ENCODE measurements at places on chromosomes 7 and 10.

GRCh38 chr10:27564880-27565279, 60.8 kb downstream of the RAB18 start:
- no peak for DNase-seq

DNA sequence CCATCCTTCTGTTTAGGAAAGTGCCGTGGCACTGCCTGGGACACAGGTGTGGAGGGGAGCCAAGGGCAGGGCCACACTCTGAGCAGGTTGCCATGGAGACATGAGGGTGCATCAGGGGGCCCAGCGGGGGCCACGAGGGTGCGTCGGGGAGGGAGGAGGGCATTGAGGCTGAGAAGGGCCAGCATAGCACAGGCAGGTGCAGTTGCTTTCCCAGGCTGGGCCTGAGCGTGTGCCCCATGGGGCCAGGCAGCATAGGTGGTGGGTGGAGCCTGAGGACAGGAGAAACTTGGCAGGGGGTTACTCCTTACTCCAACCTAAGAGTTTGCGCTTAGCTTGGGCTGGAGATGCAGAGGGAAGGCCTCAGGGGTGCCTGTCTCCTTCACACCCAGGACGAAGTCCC, 15.2 kb downstream of the YKT6 start:
- no peak for DNase-seq

DNA sequence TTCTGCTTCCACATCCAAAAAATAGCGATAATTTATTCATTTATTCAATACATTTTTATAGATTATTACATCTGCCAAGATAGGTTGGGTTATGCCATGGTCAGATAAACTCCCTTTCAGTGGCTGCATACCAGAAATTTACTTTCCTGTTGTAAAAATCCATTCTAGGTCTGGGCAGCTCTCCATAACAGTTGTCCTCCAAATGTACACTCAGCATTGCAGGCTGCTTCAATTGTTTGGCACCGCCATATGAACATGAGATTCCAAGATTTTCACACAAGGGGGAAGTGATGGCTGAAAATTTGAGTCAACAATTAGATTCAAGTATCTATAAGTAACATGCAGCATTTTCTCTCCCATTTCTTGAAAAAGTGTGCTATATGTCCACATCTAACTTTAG, 568.7 kb downstream of the ETV1 start:
- no peak for DNase-seq

DNA sequence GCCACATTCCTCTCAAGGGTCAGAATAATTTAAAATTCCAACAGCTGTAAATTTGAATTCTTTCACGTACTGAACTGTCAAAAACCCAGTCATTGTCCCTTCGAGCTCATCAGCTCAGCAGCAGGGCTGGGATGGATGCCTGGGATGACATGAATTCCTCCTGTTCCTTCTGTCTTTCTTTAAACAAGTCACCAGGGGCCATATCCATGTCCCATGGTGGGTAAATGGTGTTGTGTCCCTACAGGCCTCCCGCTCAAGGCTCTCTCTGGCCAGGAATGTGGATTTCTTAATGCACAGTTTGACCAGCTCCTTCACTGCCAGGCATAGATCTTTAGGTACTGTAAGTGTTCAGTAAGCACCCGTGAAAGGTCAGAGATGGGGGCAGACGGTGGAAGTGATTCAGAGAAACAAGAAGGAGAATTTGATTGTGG, 13.8 kb upstream of the TECPR1 start:
- DNase-seq, result no peak

DNA sequence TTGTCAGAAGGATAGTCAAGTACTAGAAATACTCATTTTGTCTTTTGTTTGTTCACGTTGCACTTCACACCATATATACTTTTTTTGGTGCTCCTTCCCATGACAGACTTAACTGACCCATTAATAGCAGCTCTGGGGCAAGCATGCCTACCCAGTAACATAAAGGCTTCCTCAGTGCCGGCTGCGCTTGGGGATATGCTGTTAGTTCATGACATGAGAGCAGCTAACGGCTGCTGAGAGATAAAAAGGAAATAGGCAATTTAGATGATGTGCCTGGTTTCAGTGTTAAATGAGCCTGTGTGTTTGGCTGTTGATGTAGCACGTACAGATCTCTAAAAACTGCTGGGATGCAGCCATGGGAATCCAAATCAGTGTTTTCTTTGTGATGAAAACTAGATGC, 86.4 kb downstream of the TAX1BP1 start:
- DNase-seq, result no peak

DNA sequence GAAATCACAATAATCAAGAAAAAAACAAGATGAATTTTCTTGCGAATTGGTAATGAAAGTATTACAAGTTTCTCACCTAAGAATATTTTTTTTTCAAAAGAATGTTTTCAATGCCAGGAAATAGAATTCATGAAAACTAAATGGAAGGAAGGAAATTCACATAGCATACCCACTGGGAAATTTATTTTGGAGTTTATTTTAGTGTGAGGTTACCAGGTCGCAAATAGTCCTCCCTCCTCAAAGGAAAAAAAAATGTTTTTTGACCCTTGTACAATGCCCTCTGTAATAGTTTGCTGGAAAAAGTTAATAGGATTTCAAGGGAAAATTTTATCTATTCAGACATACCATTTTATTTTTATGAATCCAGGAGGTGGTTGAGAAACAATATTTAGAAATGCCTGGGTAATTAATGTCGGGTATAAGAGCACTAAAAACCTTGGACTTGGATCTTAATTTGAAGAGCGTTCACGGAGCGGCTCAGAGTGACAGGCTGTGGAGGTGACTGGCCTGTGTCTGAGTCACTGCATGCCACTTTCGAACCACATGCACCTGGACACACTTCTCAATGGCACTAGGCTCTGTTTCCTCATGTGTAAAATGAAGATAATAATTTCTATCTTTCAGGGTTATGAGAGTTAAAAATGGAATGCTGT, 28.2 kb downstream of the CUBN start:
- DNase-seq, result no peak

DNA sequence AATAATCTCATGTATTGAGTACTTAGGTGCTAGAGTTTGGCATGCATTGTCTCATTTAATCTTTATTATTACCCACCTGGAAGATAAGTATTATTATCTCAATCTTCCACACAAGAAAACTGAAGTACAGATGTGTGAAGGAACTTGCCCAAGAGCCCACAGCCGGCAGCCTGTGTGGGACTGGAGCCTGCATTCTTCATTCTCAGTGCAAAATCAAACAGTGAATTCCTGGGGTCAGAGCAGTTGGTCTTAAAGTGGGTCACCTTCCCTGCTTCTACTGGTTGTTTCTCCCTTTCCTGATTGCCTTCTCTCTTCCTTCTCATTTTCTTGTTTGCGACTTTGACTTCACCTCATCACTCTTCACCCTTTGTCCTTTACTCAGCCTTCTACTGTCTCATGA, 144.7 kb upstream of the LYZL1 start:
- DNase-seq, result no peak

GRCh38 chr7:5646846-5647245, 134.6 kb downstream of the RNF216 start:
- DNase-seq, result peak; percentile 62

- no peak for DNase-seq
Observed at GRCh38 chr7:112386619-112387018, 63.6 kb upstream of the IFRD1 start.

- no peak for DNase-seq
Observed at GRCh38 chr10:110093722-110094121, 85.9 kb downstream of the ADD3 start.

DNA sequence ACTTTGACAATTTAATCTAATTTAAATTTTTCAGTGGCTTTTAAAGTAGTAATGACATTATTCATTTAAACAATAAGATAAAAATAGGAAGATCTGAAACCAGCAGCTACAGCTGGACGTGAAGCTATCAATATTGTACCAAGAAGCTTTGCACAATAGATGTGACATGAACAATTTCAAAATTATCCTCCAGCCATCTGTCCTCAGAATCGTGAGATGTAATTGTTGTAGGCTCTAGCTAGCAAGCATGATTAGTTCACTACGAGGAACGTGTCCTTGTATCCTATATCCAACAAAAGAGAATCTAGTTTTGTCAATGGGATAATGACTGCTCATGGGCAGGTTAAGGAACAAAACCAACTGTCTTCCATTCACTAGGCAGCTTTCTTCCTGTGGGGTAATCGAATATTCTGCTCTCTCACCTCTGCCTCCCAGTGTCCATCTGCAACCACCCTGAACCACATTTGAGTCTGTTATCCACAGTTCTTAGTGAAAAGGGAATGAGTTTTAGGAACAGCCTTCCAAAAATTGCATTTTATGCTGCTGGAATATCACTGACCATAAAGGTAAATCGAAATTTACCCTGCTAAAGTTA, 247.3 kb downstream of the PARD3 start:
- DNase-seq, result peak; percentile 71

DNA sequence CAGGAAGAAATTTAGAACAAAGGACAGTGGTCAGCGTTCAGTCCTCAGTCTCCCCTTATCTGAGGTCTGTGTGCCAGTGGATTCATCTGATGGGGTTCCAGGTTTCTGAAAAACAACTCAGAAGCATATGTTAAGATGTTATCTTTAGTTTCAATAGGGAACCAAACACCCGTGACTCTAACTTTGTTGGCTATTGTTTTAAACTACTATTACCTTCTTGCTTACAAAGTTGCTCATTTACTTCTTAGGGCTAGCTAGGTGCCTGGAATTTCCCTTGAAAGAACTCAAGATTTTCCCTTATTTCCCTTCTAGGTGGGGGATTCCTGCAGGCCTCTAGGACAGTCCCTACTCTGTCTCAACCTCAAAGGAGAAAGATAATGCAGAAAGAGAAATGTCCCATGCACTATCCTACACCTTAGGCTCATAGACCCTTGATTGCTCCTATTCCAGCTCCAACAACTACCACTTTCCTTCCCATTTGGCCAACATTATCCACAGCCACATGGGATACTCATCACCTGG, 192.5 kb upstream of the LYZL1 start:
- no peak for DNase-seq

- no peak for DNase-seq
Observed at GRCh38 chr10:121672733-121673132, 74.5 kb upstream of the FGFR2 start.

DNA sequence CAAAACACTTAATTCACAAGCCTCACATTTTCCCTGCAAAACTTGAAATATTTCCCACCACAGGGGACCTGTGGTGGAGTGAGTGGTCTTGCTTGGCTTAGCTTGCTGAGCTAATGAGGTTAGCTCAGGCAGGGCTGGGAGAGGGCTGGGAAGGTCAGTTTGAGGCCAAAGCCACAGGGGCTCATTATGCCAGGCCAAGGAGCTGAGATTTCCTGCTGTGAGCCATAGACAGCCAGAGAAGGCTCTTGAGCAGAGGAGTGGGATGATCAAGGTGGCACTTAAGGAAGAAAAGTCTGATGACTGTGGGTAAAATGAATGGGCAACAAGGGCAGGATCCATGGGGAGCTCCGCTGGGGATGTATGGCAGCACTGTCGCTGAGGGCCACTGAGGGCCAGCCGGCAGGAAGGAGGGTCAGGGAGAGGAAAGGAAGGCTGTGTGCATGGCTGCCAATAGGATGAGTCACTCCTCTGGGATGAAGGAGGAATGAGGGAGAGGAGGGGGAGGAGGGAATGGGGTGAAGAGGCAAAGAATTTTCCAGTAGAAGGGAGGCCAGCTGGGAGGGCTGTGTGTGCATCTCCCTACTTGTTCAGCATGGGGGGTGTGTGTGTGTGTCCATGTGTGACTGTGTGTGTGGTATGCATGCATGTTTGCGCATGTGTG, 18.7 kb upstream of the ZNF488 start:
- peak; percentile 89 for DNase-seq

- DNase-seq, result no peak
Observed at GRCh38 chr7:116629051-116629463, 42.9 kb upstream of the MET start.

DNA sequence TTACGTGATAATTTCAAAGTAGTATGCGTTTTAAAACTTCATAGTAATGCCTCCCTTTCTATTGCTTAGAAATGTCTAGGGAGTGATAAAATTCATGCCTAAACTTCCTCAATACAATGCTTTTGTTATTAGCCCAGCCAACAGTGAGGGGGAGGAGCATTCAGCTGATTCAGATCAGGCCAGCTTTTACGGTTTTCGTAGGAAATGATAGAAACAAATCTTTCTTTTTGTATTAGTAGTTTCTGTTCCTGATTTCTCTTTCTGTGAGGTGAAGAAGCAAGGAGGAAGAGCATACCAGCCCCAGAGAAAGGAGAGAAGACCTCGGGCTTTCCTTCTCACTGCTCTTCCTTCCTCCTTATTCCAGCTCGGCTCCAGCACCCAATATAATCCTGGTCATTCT, 35.2 kb upstream of the ITPRID1 start:
- no peak for DNase-seq

DNA sequence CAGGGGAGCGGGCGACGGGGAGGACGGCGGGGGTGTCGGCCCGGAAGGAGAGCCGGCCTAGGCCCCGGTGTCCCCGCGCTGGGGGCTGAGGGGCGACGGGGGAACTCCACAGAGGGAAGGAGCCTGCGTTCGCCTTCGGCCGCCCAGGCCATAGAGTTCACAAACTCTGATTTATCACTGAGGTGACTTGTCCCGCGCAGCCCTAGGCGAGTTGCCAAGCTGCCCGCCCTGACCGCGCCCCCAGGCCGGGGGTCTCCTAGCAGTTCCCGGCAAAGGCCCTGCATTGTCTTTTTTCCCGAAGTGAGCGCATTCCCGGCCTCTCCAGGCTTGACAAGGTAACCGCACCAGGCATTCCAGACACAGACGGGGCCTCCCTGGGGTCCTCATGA, 2.9 kb upstream of the NKX6-2 start:
- DNase-seq, result peak; percentile 45

- no peak for DNase-seq
Observed at GRCh38 chr10:36716291-36716690, 409.1 kb upstream of the ANKRD30A start.

DNA sequence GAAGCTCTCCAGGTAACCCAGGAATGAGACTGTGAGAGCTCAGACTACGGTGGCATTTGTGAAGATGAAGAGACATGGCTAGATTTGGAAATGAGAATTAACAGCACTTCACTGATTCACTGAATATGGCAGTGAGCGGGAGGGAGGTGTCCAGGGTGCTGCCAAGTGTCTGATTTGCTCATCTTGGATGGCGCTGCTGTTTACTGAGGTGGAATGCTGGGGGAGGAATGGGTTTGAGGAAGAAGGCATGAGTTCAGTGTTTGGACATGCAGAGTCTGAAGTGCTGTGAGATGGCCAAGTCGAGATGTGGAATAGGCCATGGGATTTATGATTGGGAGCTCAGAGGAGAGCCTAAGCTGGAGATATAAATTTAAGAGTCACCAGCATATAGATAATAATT, 437.1 kb upstream of the NPVF start:
- no peak for DNase-seq

- no peak for DNase-seq
Observed at GRCh38 chr7:21131897-21132296, 296.0 kb upstream of the SP4 start.
